ENCODE measurements at places on chromosomes 16 and 17. TPM values are rescaled to one million over a fixed set of nuclear protein-coding genes. Genes with fewer than 3 reads are reported as not detected.

The NUP88 gene
- total RNA-seq, result 192 TPM

The DPEP3 gene
- total RNA-seq, result not detected

The KRTAP1-5 gene
- not detected for total RNA-seq

The CAPNS2 gene
- not detected for total RNA-seq

The IGSF6 gene
- not detected for total RNA-seq

The SLC12A3 gene
- total RNA-seq, result not detected

The CTU2 gene
- total RNA-seq, result 17.4 TPM

The TVP23B gene
- 125 TPM for total RNA-seq

The HGS gene
- 187 TPM for total RNA-seq

The CCL13 gene
- not detected for total RNA-seq

The BICDL2 gene
- not detected for total RNA-seq

The TNK1 gene
- 2.6 TPM for total RNA-seq

The SPN gene
- total RNA-seq, result 0.89 TPM

The KRTAP3-1 gene
- total RNA-seq, result not detected

The RHBDL1 gene
- 0.11 TPM for total RNA-seq

The ZNF469 gene
- total RNA-seq, result 0.27 TPM

The SOCS7 gene
- total RNA-seq, result 10.1 TPM

The ABCA5 gene
- total RNA-seq, result 9.7 TPM

The OR1F1 gene
- total RNA-seq, result not detected

The AOC3 gene
- total RNA-seq, result 0.06 TPM

The MPP3 gene
- 17.7 TPM for total RNA-seq

The CCL7 gene
- total RNA-seq, result 0.21 TPM

The ST6GALNAC2 gene
- total RNA-seq, result 0.24 TPM

The IL32 gene
- total RNA-seq, result 393 TPM

The SAMD14 gene
- total RNA-seq, result 1.7 TPM

The BEAN1 gene
- not detected for total RNA-seq

The HID1 gene
- 0.11 TPM for total RNA-seq

The ARHGAP44 gene
- 4.6 TPM for total RNA-seq

The SCNN1B gene
- not detected for total RNA-seq

The MYH8 gene
- not detected for total RNA-seq

Measured in Daoy (cell line).